Stimulated activated CD4-positive, alpha-beta T cell treated with anti-CD3 and anti-CD28 coated beads, TNF-alpha, amount 100 ng/mL, for 4 hours (primary cell): ENCODE measurements at places on chromosomes 12 and 14.

- no peak for DNase-seq
These were observed 28.2 kb downstream of the RAP1B start for GRCh38 chr12:68638721-68639395.

- no peak for DNase-seq
These were observed 51.7 kb downstream of the PPP1R12A start for GRCh38 chr12:79883216-79883615.

- DNase-seq = no peak
These were observed 24.8 kb downstream of the PELI2 start for GRCh38 chr14:56143025-56143424.

GRCh38 chr12:47433876-47434275, 272.0 kb downstream of the RPAP3 start:
- no peak for DNase-seq

GRCh38 chr12:114694436-114695304, 10.7 kb upstream of the TBX3 start:
- no peak for DNase-seq

DNA sequence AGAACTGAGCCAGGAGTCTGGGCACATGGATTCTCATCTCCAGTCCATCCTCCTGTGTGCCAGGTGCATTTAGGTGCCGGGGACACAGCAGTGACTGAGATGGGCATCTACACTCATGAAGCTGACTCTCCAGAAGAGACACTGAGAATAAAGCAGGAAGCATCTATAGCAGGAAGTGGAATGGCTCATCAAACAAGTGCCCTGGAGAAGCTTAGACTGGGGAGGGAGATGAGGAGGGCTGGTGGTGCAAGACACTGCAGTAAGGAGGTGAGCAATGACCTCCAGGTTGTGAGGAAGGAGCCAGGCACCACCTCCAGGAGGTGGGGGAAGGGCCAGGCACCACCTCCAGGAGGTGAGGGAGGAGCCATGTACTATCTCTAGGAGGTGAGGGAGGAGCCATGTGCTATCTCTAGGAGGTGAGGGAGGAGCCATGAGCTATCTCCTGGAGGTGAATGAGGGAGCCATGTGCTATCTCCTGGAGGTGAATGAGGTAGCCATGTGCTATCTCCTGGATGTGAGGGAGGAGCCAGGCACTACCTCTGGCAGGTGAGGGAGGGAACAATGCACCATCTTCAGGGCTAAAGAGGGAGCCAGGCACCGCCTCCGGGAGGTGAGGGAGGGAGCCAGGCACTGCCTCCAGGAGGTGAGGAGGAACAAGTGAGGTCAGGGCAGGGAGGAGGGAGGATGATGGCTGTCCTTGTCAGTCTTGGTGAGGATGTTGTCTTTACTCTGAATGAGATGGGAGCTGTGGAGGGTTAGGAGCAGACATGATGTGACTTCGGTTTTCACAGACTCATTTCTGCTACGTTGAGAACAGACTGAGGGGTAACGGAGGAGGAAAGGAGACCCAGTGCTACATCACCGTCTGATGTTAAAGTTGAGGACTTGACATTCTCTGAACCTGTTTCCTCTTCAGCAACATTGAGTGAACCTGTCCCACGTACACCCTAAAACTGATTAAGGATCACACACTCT, 961.9 kb upstream of the TMEM132C start:
- no peak for DNase-seq

DNA sequence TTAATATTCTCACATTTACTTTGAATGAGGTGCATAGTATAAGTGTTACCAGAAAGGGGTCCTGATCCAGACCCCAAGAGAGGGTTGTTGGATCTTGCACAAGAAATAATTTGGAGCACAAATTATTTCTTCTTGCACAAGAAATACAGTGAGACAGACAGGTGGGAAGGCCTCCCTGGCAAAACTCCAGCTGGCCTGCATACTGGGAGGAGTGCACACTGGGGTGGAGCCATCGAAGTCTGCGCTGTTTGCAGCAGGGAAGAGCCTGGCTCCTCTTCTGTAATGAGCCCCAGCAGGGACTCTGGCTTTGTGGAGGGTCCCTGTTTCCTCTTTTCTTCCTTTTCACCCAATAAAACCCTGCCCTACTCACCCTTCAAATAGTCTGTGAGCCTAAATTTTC, 141.6 kb downstream of the GLT1D1 start:
- DNase-seq = no peak

- peak; percentile 21 for DNase-seq
These were observed 1.4 kb upstream of the ABCD2 start for GRCh38 chr12:39620659-39621658.

GRCh38 chr14:43019826-43020225, 1413.2 kb downstream of the LRFN5 start:
- no peak for DNase-seq

GRCh38 chr12:117481470-117481869, 120.0 kb upstream of the NOS1 start:
- no peak for DNase-seq

DNA sequence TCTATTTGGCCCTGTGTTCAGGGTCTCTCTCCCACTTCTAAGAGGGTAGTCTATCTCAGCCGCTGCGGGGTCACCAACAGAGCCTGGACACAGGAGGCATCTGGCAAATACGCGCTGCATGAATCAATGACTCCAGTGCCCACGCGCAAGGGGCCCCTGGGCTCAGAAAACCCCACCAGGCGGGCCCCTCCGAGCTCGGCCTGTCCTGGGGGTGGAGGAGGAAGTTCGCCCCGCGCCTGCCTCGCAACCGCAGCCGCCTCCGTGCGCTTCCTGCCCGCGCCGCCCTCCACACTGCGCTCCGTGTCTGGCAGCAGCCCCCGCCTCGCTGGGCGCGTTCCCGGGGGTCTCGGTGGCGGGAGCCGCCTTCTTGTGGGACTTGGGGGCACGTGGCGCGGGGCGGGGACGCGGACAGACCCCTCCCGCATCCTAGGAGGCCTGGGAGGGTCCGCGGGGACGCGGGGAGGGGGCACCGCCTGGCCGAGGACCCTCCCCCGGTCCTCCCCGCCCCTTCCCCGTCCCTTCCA, 811 bp upstream of the FBRSL1 start:
- peak; percentile 59 for DNase-seq

GRCh38 chr14:106134886-106135285, 608.5 kb downstream of the TMEM121 start:
- DNase-seq = no peak

GRCh38 chr14:93245764-93246420, 38.8 kb downstream of the UBR7 start:
- DNase-seq = no peak

- DNase-seq = no peak
These were observed 49.8 kb upstream of the USP15 start for GRCh38 chr12:62210422-62210821.

- DNase-seq = no peak
These were observed 131.3 kb upstream of the RAP1B start for GRCh38 chr12:68479261-68479895.

DNA sequence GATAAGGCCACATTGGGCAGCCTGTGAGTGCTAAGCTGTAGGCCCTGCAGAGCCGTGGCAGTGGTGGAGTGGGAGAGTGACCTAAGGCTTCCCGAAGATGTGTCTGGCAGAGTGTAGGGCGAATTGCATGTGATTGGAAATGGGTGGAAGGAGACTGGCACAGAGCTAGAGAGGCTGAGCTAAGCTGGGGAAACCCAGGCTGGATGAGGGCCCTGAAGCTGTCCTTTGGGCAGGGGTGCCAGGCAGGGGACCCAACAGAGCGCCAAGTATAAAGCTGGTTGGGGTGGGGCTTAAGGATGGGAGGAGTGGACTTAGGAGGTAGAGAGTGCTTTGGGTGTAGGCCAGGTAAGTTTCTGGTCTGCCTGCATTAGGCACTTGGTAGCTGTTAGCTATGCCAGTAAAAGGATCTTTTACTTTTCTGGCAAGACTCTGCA, 47.9 kb downstream of the WDR20 start:
- DNase-seq = no peak

GRCh38 chr14:87030197-87030596, 962.8 kb downstream of the GALC start:
- DNase-seq = no peak

- DNase-seq = no peak
These were observed 46.0 kb downstream of the CACNA2D4 start for GRCh38 chr12:1872448-1872847.

DNA sequence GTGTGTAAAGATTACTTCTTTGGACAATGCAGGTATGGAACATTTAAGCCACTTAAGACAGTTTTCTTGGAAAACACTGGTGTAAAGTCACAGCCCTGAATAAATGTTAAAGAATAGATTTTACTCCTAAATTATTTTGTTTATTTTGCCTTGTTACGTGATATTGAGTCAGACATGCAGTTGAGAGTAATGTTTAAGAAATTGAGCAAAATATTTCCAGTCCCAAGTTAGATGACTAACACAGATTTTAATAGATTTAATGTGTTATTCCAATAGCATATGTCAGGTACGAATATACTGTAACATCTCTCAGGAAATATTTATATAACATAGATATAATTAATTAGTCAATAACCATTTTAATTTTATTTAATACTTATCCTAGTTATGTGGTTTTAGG, 1361.7 kb downstream of the FSCB start:
- no peak for DNase-seq

GRCh38 chr14:100134586-100134985, 24.9 kb downstream of the DEGS2 start:
- no peak for DNase-seq

- DNase-seq = no peak
These were observed 151.0 kb downstream of the SLC25A21 start for GRCh38 chr14:37021390-37021789.

GRCh38 chr14:61561657-61562276, 133.5 kb upstream of the HIF1A start:
- DNase-seq = no peak

GRCh38 chr12:111369496-111370220, 763 bp upstream of the PHETA1 start:
- no peak for DNase-seq

GRCh38 chr12:127459687-127460086, 807.3 kb upstream of the TMEM132C start:
- no peak for DNase-seq

- no peak for DNase-seq
These were observed 13.8 kb upstream of the TMPRSS12 start for GRCh38 chr12:50828886-50829285.

DNA sequence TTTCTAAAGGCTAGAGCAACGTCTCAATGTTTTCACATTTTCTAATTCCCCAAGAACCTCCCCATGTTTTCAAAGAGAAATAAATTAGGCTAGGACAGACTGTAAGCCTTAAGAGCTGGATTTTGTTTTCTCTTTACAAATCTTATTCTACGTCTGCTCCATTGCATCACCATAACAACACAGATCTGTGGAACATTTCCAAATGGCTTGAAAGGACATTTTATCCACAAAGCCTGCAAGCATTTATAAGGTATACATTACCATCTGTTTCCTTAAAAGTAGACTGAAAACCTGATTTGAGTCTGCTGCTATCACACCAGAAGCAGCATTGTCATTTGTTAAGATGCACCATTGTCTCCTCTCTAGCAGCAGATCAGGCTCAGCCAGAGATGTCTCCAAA, 115.3 kb upstream of the PLEKHA5 start:
- DNase-seq = no peak

- DNase-seq = no peak
These were observed 14.0 kb downstream of the LRTM2 start for GRCh38 chr12:1834186-1834925.

GRCh38 chr12:30514666-30515065, 181.0 kb downstream of the IPO8 start:
- no peak for DNase-seq
